DMS153 (cell line): ENCODE measurements at places on chromosomes 5 and 9.

GRCh38 chr5:123485275-123485674, 26.7 kb upstream of the CSNK1G3 start:
- no peak for DNase-seq

DNA sequence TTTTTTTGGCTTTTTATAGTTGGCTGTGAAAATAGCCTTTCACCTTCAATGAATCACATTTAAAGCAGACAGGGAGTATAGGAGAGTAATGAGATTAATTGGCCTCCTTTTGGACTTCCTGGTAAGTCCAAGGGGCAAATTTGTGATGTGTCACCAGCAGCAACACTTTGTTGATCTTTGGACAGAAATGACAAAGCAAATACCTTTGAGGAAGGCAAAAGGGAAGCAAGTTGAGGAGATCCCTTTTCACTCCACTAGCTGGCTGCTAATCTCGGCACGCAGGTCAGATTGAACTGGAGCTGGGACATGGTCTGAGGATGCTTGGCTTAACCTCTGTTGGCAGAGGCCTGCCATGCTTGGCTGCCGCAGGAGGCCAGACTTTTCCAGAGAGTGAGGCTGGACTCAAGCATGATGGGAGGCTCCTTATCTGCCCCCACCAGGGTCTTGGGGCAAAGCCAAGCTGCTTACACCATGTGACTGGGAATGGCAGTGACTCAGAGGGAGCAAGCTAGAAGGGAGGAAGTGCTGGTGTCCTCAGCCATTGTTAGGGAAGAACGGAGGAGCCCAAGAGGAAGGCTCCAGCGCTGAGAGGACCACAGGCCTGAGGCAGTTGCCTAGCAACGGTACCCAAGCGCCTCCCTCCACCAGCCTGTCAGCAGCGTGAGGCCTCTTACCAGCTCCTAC, 174.5 kb upstream of the MAP1B start:
- DNase-seq, result peak; percentile 58

- DNase-seq, result no peak
These were observed 45.4 kb upstream of the TDRD7 start for GRCh38 chr9:97366476-97366875.

DNA sequence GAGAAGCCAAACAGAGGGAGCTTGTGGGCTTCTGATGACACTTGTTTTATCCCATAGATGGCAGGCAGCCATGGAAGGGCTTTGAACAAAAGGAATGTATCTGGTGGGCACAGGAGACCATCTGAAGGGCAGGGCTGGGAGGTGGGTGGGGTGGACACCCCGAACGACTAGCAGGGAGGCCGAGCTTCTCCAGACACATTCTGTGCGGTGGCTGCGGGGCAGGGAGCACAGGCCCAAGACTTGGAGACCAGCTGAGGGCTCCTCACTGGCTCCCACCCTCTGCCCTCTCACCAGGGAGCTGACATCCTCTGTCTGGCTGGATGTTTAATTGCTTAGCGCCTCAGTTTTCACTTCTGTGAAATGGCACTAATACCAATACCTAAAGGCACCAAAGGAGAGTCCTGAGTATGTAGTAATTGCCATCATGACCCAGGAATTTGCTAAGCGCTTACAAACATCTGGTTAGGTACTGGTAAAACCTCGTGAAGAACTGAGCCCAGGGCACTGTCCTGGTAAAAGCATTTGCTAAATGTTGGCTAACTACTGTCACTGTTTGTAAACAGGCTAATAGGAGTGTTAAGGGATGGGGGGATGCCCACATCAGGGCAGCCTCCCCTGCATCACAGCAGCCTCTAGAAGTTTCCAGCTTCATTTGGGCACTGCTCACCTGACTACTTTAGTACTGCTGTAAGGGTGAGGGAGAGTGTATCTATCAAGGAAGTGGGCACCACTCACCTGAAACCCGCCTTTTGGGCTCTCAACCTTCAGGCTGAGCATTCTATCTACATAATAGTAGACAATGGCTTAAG, 2.1 kb upstream of the PHF2 start:
- no peak for DNase-seq

DNA sequence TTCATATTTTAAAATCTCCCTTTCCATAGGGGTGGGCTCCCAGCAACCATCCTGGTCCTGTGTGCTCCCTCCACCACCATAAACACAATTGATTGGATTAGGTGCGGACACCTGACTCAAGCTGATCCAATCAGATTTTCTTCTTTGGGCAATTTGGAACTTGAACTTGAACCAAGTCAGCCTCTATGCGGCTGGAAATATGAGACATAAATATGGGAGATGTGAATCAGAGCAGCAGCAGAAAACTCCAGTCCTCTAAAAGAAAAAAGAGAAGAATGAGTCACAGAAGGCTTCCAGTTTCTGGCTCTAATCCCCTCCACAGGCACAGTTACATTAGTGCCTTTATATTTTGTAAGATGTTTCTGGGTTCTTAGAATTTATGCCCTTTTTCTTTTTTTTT, 306.6 kb downstream of the MLLT3 start:
- no peak for DNase-seq

- DNase-seq, result no peak
These were observed 22.5 kb downstream of the LHFPL2 start for GRCh38 chr5:78626009-78626571.

DNA sequence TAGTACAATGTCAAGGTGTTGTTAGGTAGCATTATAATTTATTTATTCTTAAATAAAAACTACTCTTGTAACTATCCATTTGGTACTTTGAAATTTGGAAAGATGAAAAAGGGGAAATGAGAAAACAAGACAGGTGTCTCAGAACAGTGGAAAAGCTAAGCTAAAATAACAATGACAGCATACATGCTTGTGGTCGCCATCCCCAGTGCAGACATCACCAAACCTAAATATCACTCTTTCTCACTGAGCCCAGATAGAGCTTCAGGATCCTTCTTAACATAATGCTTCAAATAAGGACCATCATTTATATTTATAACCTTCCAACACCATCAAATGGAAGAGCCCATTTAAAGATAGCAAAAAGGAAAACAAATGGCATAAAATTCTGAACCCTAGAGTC, 434.4 kb upstream of the BRINP1 start:
- no peak for DNase-seq

- no peak for DNase-seq
These were observed 311.5 kb downstream of the EFNA5 start for GRCh38 chr5:107359033-107359915.

GRCh38 chr5:66967102-66967501, 229.5 kb downstream of the CD180 start:
- DNase-seq, result no peak

DNA sequence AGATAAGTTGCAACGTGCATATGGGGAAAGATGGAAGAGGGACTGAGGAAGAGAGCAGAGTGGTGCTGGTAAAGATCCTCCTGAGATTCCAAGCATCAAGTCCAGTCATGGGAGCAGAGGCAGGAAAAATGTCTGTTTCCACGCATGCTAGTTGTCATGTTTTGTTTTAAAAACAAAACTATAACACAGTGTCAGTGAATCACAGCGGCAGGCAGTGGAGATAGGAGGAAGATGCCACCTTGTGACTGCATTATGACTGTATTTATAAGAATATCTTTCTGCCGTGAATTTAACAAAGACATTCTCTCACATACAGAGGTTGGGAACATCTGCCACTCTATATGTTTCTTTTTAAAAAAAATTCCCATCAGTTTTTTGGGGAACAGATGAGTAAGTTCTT, 3.7 kb upstream of the SVEP1 start:
- DNase-seq, result no peak

GRCh38 chr5:178074266-178074952, 38.9 kb upstream of the N4BP3 start:
- peak; percentile 18 for DNase-seq

DNA sequence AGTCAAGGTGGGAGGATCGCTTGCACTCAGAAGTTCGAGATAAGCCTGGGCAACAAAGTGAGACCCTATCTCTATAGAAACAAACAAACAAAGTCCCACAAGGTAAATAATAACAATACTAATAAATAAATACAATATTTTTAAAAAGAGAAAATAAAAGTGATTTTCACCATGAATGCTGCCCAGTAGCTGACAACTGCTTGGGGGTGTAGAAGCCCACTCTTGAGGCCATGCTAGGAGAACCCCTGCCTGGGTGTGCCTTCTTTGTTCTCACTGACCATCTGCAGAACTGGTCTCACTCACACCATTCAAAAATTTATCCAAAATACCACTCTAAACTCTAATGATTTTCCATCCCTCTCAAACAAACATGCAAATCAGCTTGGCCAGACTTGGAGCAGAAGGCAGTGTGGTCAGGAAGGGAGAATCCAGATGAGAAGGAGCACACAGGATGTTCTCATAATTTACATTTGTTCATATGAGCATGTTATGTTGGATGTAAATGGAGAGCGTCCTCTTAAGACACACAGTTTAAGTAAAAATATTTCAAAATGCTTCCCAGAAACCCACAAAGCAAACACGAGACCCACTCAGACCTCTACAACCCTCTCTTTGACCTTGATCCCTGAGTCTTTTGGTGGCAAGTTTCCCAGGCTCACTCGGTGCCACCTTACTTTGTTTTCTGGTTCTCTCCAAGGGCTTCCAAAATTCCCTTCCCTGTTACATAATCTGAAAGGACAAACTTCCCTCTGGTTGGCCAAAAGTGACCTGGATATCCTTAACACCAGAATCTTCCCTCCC, 7.9 kb upstream of the RAI14 start:
- no peak for DNase-seq

DNA sequence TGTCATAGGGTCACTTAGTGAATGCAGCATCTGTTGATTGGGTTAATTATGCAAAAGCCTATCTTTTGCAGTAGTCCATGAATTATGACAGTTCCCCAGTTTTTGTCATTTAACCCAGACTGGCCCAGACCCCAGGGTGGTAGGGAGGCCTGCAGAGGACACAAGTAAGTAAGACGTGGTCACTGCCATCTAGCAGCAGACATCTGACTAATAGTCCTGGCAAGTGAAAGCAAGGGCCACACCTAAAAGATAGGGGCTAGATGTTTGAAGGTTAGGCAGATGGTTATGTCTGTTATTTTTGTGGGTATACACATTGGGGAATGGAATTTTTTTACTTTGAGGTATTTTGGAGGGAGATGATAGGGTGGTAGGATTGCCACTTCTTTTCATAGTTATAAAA, 48.0 kb downstream of the RAB14 start:
- DNase-seq, result no peak

DNA sequence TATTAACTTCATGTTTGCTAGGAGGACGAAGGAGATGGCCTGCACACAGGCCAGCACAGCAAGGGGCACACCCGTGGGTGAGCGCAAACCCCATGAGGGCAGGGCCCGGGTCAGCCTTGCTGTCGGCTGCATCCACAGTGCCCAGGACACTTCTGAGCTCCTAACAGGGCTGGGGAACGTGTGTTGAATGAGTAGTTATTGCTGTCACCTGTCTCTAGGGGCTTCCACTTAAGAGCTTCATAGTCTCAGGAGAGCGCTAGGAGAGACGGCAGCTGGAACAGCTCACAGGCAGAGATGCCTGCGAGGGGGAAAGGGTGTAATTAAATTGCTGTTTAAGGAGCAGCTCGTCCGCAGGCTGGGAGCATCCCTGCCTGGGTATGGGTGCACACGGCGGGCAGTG, 91.4 kb upstream of the NEURL1B start:
- no peak for DNase-seq

DNA sequence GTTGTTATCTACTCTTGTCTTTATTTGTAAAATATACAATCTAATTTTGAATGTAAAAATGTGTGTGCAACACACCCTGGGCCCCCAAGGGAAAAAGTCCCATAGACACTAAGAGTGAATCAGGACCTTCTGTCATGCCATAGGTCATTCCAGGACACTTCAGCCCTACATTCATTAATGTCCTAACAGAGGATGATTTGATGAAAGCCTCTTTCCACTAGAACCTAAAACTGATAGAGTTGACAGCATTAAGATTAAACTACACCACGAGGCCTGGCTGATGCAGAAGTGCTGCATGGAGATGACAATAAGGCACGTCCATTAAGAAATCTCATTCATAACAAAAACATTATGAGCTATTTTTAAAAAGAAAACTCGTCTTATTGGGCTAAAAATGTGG, 46.2 kb downstream of the FRMD3 start:
- DNase-seq, result no peak

- no peak for DNase-seq
These were observed 416 bp upstream of the PAIP2 start for GRCh38 chr5:139341187-139341688.

DNA sequence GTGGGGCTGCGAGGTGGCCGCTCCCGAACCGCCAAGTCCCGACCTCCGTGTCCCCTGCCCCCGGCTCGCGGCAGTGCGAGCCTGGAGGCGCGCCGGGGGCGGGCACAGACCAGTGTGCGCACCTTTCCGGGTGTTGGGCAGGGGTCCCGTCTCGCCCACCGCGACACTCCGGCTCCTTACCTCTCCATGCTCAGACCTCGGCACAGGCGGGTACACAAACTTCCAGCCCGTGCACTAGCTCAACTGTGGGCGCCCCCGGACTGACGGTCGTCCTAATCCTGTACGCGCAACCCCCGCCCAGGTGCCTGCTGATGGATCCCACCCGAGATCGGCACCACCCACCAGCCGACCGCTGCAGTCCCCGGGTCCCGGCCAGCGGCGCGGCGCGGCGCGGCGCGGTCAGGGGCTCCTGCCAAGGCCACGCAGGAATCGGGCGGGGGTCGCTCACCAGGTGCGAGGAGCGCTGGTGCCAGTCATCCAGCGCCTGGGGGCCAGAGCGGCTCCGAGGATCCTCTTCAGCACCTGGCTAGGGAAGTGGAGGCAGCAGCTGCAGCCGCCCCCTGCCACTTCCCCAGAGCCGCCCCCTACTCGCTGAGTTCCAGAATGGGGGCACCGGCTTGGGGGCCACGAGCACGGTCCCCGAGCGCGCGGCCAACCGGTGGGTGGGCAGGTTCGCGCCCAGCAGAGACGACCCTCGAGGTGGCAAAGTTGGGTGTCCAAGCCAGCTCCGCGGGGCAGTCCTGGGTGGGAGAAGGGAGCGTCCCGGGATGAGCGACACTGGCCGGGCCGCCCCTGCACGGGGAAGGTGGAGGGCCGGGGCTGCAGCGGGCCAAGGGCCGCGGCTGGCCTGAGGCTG, 511 bp downstream of the SEMA5A start:
- no peak for DNase-seq

GRCh38 chr9:91736898-91737601, 213.0 kb downstream of the ROR2 start:
- no peak for DNase-seq

- peak; percentile 36 for DNase-seq
These were observed at the start of gene NEURL1B for GRCh38 chr5:172640822-172641358. Gene NEURL1B (plus strand): TSS chr5:172641263. CDS start chr5:172641407, 144 bp downstream.

DNA sequence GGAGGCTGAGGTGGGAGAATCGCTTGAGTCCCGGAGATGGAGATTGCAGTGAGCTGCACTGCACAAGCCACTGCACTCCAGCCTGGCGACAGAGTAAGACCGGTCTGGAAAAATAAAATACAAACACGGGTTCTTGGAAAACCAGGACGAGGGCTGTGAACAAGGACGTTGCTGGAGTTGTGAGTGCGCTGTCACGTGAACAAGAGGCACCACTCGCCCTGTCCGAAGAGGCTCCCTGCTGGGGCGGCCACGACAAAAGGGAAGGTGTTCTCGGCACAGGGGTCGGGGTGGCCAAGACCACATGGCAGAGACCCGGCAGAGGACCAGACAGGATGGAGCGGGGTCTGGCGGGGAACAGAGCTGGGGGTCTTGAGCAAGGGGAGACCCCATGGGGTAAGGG, 30.6 kb upstream of the UBAC1 start:
- DNase-seq, result no peak
